ENCODE measurements at places on chromosomes 4 and X.

DNA sequence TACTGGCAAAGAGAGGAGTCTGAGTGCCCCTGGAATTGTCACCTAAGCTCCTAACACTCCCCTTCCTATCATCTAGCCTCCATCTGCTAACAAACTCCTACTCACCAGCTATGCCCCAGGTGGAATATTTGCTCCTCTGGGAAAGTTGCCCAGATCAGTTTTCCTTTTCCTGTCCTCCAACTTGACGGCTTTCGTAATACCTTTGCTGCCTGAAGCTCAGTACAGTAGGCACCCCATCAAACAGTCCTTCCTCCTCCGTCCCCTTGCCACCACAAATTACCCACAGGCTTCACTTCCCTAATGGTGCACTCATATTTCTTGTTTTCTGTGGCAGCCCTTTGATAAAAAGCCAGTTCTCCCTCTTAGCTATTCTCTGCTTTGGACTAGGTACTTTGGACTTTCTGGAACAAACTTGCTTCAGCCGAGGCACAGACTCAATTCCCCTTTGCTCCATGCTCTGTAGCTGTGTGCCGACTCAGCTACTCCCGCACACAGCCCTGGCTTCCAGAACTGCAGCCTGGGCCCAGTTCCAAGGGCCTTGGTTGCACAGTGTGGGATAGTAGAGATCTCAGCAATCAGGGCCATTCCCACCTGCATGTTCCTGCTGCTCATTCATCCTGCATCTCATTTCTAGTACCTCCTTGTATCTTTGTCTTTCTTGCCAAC, 605.1 kb downstream of the BCOR start:
- DNase-seq: no peak

- peak; percentile 2 for DNase-seq
These were observed 723.2 kb downstream of the SMARCA1 start for GRCh38 chrX:128800138-128800537.

DNA sequence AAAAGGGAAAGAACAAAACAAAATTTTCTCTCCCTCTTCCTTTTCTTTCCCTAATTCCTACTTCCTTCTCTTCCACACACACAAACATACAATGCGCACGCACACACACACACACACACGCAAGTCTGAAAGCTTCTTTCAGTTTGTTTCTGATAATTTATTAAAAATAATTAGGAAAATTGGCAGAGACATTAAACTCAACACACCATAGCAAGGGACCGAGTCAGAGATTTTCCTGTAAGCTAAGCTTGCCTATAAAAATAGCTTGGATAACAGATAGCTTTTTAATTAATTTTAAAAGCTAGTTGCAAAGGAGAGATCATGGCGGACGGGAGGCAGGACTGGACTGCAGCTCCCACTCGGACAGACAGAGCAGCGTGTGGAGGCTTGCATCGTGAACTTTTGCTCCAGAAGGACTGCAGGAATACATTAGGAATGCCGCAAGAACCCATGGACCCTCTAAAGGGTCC, 92.6 kb upstream of the MAPK10 start:
- no peak for DNase-seq

GRCh38 chrX:23752740-23753415, 9.8 kb upstream of the ACOT9 start:
- DNase-seq: no peak

GRCh38 chrX:108177351-108178142, 86.0 kb downstream of the ATG4A start:
- DNase-seq: no peak

DNA sequence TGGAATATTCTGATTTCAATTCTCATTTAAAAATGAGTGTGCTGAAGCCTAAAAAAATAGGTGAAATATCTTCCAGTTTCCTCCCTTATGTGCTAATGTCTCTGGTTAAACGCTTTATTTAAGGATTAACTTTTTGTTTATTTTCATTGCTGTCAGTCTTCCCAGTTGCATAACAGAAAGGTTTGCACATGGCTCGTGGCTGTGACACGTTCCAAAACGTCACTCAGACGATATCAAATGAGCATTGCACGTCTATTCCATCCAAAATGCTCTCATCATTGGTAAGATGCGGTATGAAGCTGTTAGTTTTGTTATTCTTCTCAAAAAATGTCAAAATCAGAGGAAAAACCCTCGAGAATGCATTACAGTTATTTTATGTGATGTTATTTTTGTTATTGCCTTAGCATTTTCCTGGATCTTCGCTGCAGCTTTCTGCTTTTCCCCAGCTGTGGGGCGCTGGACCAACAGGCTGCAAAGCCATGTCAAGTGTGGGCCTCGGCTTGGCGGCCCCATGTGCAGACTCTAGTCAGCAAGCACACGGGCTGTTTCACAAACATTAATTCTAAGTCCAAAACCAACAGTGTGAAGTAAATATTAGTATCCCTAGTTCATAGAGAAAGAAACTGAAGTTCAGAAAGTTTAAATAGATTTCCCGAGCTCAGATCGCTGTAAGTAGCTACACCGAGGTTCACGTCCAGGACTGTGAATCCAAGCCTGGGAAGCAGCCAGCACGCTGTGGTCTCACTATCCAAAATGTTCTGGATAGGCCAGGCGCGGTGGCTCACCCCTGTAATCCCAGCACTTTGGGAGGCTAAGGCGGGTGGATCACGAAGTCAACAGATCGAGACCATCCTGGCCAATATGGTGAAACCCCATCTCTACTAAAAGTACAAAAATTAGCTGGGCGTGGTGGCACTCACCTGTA, 793.4 kb upstream of the FRG1 start:
- no peak for DNase-seq

DNA sequence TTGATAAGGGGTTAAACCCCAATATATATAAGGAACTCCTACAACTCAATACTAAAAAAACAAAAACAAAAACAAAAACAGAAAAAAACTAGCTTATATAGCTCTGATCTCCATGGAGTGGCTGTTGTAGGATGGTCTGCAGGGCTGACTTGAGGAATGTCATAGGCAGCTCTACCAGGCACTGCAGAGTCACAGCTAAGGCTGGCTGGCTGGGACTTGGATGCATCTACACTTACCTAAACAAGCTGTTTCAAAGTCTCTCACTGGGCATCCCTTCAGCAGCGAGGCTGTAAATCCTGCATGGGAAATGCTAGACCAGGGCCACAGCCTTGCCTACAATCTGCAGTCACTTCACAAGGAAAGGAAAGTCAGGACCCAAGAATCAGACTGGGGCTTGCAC, 61.3 kb downstream of the HOPX start:
- DNase-seq: no peak

- DNase-seq: no peak
These were observed 109.4 kb downstream of the KLHL4 start for GRCh38 chrX:87626996-87627395.

- peak; percentile 67 for DNase-seq
These were observed 167.9 kb downstream of the SMIM20 start for GRCh38 chr4:26081795-26082498.

DNA sequence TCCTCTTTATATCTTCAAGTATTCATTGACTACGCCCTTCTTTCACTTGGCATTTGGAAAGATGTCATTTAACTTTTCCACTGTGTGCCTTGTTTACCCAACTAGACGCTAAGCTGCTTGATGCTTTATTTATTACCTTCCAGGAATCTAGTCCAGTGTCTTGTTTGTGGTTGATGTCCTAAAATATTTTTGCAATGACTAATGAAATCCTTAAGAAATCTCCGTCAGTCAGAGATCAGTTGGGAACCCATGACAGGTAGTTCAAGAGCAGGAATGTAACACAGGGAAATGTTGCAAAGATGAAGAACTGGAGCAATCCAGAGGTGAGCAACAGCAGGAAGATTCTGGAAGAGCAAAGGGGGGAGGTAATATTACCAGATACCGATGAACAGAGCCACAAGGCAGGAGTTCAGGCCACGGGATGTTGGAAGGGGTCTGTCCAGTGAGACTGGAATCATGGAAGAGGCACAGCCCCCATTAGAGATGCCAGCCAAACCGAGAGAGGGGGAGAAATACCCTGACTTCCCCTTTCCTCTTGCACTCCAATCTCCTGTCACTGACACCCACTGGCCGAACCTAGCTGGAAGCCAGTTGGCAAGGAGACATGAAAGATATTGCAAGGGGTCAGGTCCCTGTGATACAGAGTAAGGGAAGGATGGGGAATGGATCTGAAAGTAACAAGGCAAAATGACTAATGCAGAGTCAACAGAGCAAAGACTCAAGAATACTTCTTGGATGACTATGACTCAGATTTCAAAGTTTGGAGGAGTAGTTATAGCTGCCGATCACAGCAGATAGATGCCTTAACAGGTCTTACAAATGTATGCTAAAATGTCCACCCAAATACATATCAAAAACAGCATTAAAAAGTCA, 62.7 kb upstream of the PHKA2 start:
- no peak for DNase-seq

DNA sequence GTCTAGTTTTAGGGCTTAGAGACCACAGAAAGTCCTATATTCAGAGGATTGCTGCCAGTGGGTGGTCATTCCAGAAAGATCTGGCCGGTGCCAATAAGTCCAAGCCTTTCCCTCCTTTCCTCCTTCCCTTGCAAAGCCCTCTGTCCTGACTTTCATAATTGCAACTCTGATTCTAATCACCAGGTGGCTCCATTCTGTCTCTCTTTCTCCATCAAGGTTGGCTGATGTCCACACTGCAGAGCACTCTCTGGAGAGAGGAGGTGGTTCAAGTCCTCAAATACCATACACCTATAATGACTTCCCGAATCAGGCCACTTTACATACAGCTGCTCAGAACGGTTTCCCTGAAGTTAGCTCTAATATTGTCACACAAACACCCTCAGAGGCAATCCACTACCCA, 22.4 kb upstream of the ARMCX4 start:
- DNase-seq: peak; percentile 8

DNA sequence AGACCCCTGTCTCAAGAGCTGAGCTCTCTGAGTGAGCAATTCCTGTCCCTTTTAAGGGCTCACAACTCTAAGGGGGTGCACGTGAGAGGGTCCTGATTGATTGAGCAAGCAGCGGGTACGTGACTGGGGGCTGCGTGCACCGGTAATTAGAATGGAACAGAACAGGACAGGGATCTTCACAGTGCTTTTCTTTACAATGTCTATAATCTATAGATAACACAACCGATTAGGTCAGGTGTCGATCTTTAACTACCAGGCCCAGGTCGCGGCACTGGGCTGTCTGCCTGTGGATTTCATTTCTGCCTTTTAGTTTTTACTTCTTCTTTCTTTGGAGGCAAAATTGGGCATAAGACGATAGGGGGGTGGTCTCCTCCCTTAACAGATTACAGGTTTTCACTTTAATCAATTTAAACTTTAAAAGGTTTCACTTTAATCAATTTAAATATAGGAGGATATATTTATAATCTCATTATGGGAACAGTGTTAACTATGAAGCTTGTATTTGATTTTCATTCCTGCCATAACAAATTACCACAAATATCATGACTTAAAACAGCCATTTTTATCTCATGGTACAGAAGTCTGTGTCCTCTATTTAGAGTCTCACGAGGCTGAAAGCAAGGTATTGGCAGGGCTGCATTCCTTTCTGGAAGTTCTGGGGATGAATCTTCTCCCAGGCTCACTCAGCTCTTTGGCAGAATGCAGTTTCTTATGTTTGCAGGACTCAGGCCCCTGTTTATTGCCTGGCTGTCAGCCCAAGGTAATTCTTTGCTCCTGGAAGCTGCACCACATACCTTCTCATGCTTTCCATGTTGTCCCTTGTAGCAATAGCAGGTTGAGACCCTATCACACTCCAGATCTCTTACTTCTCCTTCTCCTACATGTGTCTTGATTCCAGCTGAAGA, 5.2 kb downstream of the SPATA4 start:
- no peak for DNase-seq

GRCh38 chr4:127370604-127371003, 262.2 kb upstream of the INTU start:
- no peak for DNase-seq

- DNase-seq: no peak
These were observed 162.7 kb downstream of the FRAS1 start for GRCh38 chr4:78219825-78220224.

- no peak for DNase-seq
These were observed 250.0 kb downstream of the CFAP299 start for GRCh38 chr4:80585542-80585941.

DNA sequence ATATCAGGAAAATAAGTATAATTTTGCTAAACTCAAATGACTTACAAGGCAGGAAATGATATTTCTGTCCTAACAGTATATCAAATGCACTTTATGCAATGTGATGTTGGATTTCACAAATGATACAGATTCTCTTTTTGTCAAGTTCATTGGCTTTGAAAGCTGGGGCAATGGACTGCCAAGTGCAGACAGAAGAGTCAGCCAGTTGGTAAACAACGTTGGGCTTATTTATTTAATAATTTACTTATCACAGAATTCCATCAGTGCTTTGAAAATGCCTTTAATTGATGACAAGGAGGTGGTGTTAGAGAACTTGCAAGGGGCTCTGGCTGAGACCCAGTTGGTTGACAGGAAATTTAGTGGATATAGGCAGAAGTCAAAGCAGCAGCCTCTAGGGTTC, 79.9 kb upstream of the ADGRG2 start:
- no peak for DNase-seq

- DNase-seq: no peak
These were observed 29.2 kb downstream of the CNGA2 start for GRCh38 chrX:151763711-151764110.

GRCh38 chr4:71680706-71681105, 103.2 kb downstream of the GC start:
- no peak for DNase-seq

- peak; percentile 28 for DNase-seq
These were observed 29.3 kb downstream of the DAPP1 start for GRCh38 chr4:99845708-99846469.

GRCh38 chr4:98689507-98690174, 31.2 kb upstream of the TSPAN5 start:
- DNase-seq: no peak

DNA sequence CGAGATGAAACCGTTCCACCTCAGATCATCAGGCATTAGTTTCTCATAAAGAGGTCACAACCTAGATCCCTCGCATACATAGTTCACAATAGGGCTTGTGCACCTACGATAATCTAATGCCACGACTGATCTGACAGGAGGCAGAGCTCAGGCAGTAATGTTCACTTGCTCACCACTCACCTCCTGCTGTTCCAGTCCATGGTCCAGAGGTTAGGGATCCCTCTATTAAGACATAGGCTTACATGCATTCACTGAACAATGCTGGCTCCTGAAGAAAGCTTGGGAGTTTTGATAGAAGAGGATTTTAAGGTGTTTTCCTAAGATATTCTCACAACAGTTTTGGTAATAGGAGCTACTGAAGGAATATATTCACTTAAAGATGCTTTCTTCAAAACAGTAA, 236.1 kb upstream of the FTHL17 start:
- DNase-seq: no peak

DNA sequence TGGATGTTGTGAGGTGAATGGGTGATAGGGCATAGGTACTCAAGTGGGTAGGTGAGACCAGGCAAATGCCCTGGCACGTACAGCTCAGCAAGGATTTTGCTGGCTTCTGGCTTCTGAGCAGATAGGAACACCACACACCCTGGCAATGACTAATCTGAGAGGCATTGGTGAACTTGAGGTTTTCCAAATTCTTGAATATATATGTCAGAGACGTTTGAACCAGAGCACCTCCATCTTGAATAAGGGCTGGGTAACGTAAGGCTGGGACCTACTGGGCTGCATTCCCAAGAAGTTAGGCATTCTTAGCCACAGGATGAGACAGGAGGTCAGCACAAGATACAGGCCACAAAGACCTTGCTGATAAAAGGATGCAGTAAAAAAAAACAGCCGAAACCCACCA, 204.5 kb downstream of the NLGN4X start:
- DNase-seq: no peak

GRCh38 chr4:145498430-145498829, 16.8 kb downstream of the SMAD1 start:
- no peak for DNase-seq

All from activated CD4-positive, alpha-beta T cell treated with anti-CD3 and anti-CD28 coated beads, Interleukin-2, Interleukin-6, amounts not matched to agents 100 ng/mL and 50 ng/mL, durations not matched to agents 16 hours and 8 hours (primary cell).